ENCODE measurements at places on chromosomes 4 and X. TPM values are rescaled to one million over a fixed set of nuclear protein-coding genes. Genes with fewer than 3 reads are reported as not detected.

DNA sequence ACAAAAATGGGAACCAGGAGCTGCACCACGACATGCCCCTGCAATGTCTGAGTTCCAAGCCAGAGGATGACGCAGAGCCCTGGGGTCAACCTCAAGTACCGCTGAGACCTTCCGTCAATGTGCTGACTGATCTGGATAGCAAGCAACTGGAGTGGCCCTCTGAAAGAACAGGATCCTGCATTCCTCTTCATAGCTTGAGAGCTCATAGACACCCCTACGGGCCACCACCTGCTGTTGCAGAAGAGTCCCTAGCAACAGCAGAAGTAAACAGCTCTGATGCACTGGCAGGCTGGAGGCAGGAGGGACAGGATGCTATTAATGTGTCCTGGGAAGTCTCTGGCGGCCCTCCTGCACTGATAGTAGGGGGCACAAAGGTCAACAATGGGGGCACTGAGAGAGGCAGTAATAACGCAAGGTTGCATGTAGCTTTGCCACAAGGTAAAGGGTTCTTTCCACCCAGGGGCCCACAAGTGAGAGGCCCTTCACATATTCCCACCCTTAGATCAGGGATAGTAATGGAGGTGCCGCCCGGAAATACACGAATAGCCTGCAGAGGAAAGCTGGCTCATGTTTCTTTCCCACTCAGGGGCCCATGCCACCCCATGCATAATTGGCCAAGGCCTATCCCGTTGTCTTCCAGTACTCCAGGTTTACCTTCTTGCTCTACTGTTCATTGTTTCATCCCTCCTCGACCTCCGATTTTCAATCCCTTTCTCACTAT lies 1.3 kb downstream of the PRR32 start:
- H3K36me3 ChIP-seq = no peaks in the 10 kb centered on the region
- H3K27me3 ChIP-seq = no peaks in the 10 kb centered on the region
- H3K4me3 ChIP-seq = no peak overlapping the region
- H3K27ac ChIP-seq = no peak overlapping the region
- no peaks in the 10 kb centered on the region for H3K4me1 ChIP-seq

DNA sequence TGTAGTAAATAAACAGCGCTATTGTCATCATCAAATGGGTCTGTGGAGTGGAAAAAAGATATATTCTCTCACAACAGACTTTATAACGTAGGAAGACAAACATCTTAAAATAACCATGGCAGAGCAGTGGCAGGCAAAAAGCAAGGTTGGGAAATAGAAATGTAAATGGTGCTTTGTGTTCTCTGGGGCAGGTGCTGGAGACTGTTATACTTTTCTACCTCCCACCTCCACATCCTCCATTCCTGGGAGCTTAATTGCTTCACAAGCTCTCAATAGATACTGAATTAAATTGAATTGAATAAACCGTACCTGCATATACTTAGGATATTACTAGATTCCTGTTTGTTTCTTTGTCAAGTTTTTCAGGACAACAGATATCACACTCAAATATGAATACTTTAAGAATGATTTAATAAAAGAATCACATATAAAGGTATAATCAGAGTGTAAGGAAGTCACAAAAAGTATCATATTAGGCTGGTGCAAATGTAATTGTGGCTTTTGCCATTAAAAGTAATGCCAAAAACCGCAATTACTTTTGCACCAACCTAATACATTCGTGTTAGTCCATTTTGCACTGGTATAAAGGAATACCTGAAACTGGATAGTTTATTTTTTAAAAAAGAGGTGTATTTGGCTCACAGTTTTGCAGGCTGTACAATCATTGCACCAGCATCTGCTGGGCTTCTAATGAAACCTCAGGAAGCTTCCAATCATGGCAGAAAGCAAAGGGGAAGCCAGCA lies 367.3 kb downstream of the GRIA2 start:
- no peak for DNase-seq
- H3K4me3 ChIP-seq = no peak overlapping the region
- H3K27ac ChIP-seq = no peak overlapping the region
- H3K36me3 ChIP-seq = no peaks in the 10 kb centered on the region
- H3K4me1 ChIP-seq = no peaks in the 10 kb centered on the region

DNA sequence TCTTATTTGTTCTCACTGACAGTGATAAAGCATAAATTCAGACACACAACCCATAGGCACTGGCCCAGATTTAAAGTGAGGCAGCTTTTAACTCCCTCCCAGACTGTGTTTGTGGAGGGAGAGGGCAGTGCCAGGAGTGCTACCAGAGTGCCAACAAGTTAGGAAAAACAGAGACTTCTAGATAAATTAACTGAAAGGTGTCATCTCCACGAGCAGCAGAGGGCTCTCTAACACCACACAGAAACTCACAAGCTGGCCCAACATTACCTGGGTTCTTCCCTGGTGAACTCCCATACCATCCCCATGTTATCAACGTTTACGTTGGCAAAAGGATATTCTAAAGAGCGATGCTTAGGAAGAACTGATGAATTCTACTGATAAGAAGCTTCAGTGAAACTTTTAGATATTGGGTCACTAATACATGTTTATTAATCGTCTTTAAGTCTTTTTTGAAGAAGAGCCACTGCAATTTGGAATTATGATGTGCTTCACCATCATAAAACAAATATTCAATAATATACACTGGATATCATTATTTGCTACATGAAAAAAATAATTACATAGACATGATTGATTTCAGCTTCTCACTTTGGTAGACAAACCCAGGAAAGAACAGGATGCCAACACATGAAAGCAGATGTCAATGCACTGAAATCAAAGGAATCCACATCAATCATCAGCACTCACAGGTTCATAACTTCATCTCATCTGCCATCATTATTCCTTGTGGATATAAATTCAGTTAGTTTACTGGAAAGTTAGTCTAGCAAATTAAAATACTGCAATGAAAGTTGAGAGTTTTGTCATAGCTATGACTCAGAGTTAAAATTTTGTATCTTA lies 121.2 kb upstream of the NAP1L5 start:
- no peaks in the 10 kb centered on the region for H3K4me1 ChIP-seq
- no peak overlapping the region for H3K4me3 ChIP-seq
- no peaks in the 10 kb centered on the region for H3K36me3 ChIP-seq
- peak; percentile 47 for DNase-seq

DNA sequence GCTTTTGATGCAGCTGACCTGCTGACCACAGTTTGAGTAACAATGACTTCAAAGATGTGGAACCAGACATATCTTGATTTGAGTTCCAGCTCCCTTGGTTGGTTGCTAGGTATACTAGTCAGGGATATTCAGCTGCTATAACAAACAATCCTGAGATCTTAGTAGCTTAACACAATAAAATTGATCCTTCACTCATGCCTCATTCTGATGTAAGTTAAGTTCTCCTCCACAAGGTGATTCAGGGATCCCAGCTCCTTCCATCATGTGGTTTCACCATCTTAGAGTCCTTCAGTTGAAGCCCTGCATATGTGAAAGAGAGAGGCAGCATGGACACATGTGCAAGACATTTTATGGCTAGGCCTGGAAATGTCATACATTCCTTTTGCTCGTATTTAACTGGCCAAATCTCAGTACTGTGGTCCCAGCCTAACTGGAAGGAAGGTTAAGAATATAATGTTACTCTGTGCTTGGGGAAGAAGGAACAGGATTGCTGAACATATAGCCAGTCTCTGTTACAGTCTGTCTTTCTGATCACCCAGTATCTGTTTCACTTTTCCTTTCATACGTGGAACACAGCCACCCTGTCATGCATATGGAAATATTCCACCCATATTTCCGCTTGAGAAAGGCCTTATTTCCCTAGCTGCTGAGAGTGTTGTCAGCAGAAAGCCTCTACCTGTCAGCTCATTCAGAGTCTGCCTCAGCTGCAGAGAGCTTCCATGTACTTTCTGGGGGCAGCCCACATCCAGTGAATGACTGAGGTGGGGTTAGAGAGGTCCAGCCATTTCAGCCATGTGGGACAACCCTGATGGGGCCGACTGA lies 7.1 kb downstream of the SMIM9 start:
- H3K27ac ChIP-seq = no peak overlapping the region
- DNase-seq = no peak
- H3K4me3 ChIP-seq = no peak overlapping the region
- no peaks in the 10 kb centered on the region for H3K36me3 ChIP-seq
- H3K4me1 ChIP-seq = no peaks in the 10 kb centered on the region

GRCh38 chrX:129686422-129686948 lies 31.7 kb upstream of the APLN start:
- H3K27me3 ChIP-seq = no peaks in the 10 kb centered on the region
- no peaks in the 10 kb centered on the region for H3K36me3 ChIP-seq
- no peak overlapping the region for H3K4me3 ChIP-seq
- H3K4me1 ChIP-seq = no peaks in the 10 kb centered on the region

GRCh38 chrX:96447161-96447560 lies 237.5 kb upstream of the DIAPH2 start:
- H3K27me3 ChIP-seq = no peaks in the 10 kb centered on the region
- no peak for DNase-seq
- no peak overlapping the region for H3K27ac ChIP-seq
- no peaks in the 10 kb centered on the region for H3K4me1 ChIP-seq

GRCh38 chr4:95506264-95506663 lies 42.5 kb downstream of the UNC5C start:
- DNase-seq = no peak
- no peaks in the 10 kb centered on the region for H3K36me3 ChIP-seq
- no peaks in the 10 kb centered on the region for H3K27me3 ChIP-seq

- H3K27me3 ChIP-seq = no peaks in the 10 kb centered on the region
- no peak overlapping the region for H3K4me3 ChIP-seq
These were observed 103.8 kb downstream of the EPHA5 start for GRCh38 chr4:65566473-65566872.

DNA sequence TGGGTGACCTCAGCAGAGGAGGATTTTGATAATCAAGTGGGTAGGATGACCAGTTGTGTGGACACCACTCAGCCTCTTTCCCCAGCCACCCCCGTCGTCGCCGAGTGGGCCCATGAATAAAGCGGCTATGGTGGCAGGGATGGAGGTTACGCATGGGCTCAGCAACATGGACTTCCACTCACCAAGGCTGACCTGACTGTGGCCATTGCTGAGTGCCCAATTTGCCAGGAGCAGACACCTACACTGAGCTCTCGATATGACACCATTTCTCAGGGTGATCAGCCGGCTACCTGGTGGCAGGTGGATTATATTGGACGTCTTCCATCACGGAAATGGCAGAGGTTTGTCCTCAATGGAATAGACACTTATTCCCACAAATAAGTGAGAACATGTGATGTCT lies 361.3 kb downstream of the KLHL4 start:
- no peak for DNase-seq
- H3K27ac ChIP-seq = no peak overlapping the region
- H3K4me1 ChIP-seq = no peaks in the 10 kb centered on the region
- no peaks in the 10 kb centered on the region for H3K36me3 ChIP-seq
- H3K27me3 ChIP-seq = no peaks in the 10 kb centered on the region
- no peak overlapping the region for H3K4me3 ChIP-seq

Gene SCRG1
- not detected for total RNA-seq

Gene CPE
- total RNA-seq = not detected

Gene RHOH
- 370 TPM for total RNA-seq

Gene SH3BGRL
- 75.3 TPM for total RNA-seq

Gene GC
- not detected for total RNA-seq

Gene SSX2
- total RNA-seq = not detected

Gene STATH
- total RNA-seq = not detected

Gene FRMPD3
- not detected for total RNA-seq

Gene MAP3K15
- total RNA-seq = not detected

Gene PCDH11X
- not detected for total RNA-seq

Gene GALNTL6
- not detected for total RNA-seq

Gene MYL5
- 32.7 TPM for total RNA-seq

Gene PCDH19
- not detected for total RNA-seq

Gene CCSER1
- 0.97 TPM for total RNA-seq

All from naive thymus-derived CD4-positive, alpha-beta T cell (primary cell).